ENCODE measurements at places on chromosomes 16 and 17.

GRCh38 chr16:89298623-89299225, 81.2 kb downstream of the ZNF778 start:
- DNase-seq: no peak

GRCh38 chr16:86337581-86338402, 172.5 kb upstream of the FOXF1 start:
- DNase-seq: no peak

- DNase-seq: no peak
Measured at GRCh38 chr16:30896261-30896888, at the start of gene CTF1. Gene CTF1 (plus strand): TSS chr16:30896614. CDS start chr16:30896644, 30 bp downstream.

DNA sequence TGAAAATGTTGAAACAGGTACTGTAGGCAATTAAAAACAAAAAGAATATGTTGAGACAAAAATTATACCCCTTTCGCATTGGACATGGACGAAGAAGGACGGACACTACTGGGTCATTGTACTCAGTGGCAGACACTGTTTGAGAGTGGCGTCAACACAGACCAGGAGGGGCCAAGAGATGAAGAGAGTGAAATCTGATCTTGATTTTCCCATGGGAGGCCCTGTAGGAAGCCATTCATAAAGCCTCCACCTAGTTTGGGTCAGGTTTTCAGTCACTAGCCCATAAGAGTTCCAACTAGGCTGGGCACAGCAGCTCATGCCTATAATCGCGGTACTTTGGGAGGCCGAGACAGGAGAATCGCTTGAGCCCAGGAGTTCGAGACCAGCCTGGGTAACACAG, 23.6 kb upstream of the SMURF2 start:
- DNase-seq: no peak

DNA sequence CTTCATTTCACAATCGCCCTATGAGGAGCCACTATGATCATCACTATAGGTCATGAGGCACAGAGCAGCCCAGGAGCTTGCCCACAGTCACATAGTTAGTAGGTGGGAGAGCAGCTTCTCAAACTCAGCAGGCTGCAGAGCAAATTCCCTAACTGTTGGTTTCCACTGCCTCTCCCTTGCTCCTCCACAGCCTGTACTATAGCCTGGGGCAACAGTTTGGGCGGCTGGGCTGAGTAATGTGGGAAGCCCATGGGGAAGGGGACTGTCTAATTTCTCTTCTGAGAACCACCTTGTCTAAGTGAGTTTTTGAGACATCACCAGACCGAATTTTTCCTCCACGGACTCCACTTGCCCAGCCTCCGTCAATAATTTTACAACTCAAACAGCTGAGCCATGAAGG, 73.4 kb upstream of the GPR139 start:
- DNase-seq: no peak

DNA sequence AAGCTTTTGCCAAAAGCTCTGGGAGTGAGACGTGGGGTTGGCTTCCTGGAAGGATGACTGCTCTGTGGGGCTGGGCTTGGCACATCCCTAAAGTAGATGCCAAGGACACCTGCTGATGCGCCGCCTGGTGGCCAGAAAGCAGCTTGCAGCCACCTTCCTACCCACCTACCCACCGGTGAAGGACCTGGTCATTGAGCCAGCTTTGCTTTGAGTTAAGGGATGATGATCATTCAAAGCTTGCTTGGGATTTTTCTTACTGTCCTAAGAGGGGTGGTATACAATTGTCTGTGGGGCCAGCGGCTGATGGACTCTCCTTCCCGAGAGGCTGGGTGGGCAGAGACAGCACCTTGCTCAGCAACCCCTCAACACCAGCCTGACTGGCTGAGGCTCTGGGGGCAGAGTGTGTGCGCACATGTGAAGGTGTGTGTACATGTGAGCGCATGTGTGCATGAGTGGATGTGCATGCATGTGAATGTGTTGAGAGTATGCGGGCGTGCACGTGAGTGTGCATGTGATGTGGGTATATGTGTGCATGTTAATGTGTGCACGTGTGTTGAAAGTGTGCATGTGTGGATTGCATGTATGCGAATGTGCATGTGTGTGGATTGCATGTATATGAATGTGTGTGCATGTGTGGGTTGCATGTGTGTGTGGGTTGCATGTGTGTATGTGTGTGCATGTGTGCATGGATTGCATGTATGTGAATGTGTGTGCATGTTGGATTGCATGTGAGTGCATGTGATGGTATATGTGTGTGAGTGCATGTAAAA, 18.6 kb downstream of the C1QTNF1 start:
- DNase-seq: no peak

GRCh38 chr17:64732336-64733006, 70.4 kb upstream of the SMURF2 start:
- no peak for DNase-seq

- no peak for DNase-seq
Measured at GRCh38 chr17:74272731-74273201, 1.3 kb upstream of the DNAI2 start.

GRCh38 chr17:63420868-63421680, 25.0 kb downstream of the CYB561 start:
- DNase-seq: no peak

- DNase-seq: no peak
Measured at GRCh38 chr16:85615014-85615851, 2.1 kb downstream of the GSE1 start.

GRCh38 chr16:85974428-85975375, 75.7 kb downstream of the IRF8 start:
- DNase-seq: no peak

DNA sequence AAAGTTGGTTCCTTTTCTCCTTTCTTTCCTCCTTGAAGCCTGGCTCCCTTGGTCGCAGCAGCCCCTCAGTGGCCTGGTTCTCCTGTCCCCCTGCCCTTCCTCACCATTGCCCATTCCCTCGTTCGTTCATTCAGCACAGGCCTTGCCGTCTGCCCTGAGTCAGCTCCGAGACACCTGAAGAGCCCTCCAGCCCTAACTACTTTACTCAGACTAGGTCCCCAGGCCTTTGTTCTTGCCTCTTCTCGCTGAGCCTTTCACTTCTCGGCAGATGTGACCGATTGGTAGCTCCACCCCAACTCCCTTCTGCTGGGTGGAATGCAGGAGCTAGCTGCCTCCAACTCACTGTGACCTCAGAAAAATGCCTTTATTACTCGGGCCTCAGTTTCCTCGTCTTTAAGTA, 7.0 kb upstream of the ADAM11 start:
- no peak for DNase-seq

- DNase-seq: no peak
Measured at GRCh38 chr16:29680180-29680598, 1.2 kb downstream of the QPRT start.

GRCh38 chr17:29573871-29574731, 5.6 kb downstream of the TP53I13 start:
- no peak for DNase-seq

DNA sequence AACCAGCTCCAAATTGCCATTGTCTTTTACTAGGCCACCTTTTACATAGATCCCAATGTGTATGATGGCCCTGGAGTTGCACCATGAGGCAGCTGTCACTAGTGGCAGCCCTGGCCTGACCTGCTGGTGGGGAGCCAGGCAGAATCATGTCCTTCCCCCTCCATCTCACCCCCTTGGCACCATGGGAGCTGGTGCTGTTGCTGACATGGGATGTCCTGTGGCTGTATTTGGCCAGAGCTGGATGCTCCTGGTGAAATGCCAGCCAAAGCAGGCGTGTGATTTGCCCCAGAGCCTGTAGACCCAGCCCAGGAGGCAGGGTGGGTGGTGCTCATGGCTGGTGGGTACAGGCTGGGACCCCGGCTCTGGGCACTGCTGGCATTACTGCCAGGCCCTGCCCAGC, 18.6 kb downstream of the SLC12A3 start:
- no peak for DNase-seq

DNA sequence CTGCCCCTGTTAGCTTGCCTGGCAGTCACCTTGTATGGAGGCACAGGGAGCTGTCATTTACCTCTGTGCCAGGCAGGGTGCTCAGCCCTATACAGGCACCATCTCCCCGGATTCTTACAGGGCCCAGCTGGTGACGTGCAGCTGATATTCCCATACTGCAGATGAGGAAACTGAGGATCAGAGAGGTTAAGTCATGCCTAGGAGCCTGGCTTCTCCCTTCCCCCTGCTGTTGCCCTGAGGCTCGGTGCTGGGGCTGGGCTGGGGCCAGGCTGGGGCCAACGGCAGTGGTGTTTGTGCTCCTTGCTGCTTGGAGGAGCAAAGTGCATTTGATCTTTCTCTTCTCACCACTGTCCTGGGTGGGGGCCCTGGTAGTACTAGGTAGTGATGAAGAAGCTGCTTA, 54.7 kb upstream of the IL34 start:
- DNase-seq: no peak

DNA sequence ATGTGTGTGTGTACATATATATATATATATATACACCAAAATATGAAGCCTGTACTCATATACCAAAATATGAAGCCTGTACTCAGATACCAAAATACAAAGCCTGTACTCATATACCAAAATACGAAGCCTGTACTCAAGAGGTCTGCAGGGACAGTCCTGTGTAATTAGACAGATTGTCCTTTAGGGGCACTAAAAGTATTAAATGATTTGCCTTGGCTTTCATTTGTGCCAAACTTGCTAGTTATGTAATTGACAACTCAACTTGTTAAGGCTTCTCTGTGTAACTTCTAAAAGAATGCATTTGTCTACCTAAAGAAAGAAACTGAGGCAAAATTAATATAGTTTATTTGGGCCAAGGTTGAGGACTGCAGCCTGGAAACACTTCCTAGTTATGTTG, 30.8 kb upstream of the DHX40 start:
- no peak for DNase-seq

DNA sequence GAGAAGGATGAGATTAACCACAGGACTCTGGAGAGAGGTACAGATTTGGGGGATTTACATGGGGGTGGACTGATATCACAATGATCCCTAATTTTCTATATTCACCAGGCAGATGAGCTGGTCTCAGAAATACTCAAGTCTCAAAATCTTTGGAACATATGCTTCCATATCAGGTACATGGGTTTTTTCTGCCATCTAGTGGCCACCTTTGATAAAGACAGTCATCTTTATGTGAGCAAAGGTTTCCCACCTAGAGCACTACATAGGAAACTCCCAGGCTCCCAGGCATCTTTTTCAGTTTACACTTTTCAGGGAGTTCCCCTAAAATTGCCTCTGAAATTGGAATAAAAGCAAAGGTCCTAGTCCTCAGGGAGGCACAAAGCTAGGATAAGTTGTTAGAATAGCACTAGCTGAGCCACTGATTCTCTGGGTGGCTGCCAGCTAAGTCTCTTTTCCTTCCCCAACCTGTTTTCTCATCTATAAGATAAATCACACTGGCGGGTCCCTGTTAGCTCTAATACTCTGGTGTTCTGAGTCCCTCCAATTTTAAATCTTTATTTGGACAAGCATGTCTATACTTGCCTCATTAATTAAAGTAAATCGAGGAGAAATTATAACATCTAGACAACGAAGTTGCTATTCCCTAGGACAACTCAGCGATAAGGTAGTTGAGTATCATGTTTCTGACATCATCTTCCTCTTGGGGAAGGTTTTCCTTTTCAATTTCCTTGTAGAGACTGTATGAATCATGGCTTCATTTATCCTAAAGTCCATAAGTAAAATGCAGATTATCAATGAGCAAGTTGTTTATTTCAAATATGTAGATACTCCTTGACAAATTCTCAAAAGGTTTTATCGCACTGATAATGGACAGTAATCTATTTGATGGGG, 19.0 kb upstream of the MON1B start:
- DNase-seq: no peak

- no peak for DNase-seq
Measured at GRCh38 chr16:81521141-81521626, 76.6 kb downstream of the CMIP start.

GRCh38 chr16:52976539-52977167, 76.0 kb downstream of the CHD9NB start:
- no peak for DNase-seq

Data from esophagus squamous epithelium (tissue), 5 donors.